ENCODE measurements at places on chromosomes 3 and 15.

DNA sequence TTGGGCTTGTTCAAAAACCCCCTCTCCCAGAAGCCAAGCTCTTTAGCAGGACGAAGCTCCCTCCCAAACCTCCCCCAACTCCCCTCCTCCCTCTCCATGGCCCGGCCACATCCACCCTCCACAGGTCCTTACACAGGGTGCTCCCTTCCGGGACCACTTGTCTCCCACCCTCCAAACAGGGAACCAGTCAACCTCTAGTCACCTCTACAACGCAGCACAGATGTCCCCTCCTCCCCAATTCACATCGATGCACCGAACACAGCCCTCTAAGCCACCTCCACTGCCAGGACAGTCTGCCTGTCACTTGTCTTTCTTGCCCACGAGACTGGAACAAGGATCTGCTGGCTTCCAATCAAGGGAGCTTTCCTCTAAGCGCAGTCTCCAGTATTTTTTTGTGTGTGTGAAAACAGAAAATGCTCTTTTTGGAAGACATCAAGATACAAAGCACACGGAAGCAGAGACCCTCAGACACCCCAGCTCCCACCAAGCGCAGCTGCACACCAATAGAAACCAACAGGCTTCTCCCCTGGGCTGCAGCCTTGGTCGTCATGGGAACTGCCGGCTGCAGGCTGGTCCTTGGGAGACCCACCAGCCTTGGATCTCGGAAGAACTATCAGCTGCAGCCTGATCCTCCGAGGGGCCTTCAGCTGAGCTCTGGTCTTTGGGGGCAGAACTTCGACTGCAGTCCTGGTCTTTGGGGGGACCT is 26.5 kb downstream of the IQSEC1 start:
- DNase-seq = no peak

GRCh38 chr3:112617285-112617684 is 23.7 kb downstream of the CCDC80 start:
- DNase-seq = no peak

- no peak for DNase-seq
Measured at GRCh38 chr3:38354588-38355330, 8.2 kb downstream of the XYLB start.

GRCh38 chr3:14461748-14462324 is 59.4 kb downstream of the SLC6A6 start:
- DNase-seq = peak; percentile 28

DNA sequence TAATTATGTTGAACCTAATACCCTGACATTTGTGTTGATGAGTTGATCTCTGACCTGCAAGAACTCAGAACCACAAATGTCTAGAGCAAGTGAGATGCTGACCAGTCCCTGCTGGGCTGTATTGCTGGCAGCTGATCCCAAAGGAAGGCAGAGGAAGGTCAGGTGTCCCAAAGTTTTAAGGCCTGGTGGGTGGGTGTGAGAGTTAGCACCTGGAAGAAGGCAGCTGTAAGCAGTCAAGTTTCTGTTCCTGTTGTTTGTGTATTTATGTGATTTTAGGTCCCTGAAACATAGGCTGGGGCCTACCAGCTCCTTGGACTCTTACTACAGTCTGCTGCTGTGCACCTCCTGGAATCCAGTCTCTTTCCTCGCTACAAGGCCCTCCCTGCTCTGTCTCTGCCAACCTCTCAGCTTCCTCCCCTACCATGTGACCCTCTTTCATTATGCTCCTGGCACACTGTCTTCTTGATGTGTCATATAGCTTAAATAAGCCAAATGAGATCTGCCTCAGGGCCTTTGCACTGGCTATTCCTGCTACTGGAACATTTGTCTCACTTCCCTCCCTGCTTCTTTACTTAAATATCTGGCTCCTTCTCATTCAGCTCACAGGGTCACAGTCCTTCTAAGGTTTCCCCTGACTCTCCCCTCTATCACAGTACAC is 31.0 kb upstream of the ATOSA start:
- DNase-seq = peak; percentile 16

DNA sequence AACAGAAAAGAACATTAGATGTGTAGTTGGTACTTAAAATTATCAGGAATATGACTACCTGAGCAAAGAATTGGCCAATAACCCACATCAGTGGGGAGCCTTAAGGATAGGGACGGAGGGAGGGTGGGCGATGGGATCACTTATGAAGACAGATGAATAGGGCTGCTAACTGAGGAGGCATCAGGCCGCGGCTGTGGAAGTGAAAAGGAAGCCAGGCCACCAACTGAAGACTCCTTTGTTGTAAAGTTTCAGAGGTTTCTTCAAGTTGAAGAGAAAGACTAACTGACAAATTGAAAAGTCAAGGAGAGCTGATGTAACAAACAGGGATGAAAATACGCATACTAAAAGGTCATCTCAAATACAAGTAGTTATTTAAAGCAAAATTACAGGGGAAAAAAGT is 135.6 kb upstream of the BHLHE40 start:
- no peak for DNase-seq

DNA sequence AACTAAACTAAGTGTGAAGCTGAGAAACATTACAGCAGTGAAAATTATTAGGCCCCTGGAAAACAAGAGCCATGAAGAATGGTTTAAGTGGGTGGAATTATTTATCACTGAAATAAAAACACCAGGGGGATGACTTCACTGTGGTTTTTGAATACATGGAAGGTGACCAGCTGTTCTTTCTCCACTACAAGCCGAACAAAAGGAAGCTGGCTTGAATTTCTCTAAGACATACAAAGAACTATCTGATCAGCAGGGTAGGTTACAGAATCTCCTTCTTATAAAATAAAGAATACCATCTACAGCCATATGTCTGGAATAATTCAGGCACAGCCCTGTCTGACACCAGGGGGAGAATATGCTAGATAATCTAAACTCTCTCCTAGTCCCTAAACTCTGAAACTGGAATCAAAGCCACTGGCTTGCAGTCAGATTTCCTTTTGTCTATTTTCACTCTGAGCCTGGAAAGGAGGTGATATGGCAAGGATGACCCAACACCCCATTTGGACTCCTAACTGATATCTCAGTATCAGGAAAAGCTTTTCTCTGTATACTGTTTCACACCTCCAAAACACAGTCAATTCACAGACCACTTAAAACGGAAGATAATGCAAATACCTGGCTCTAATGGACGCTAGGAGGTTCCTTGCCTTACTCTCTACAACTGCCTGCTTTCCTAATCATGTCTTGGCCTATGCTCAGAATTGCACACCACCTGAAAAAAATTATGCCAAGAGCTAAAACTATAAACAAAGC is 31.2 kb downstream of the SPATA12 start:
- no peak for DNase-seq

DNA sequence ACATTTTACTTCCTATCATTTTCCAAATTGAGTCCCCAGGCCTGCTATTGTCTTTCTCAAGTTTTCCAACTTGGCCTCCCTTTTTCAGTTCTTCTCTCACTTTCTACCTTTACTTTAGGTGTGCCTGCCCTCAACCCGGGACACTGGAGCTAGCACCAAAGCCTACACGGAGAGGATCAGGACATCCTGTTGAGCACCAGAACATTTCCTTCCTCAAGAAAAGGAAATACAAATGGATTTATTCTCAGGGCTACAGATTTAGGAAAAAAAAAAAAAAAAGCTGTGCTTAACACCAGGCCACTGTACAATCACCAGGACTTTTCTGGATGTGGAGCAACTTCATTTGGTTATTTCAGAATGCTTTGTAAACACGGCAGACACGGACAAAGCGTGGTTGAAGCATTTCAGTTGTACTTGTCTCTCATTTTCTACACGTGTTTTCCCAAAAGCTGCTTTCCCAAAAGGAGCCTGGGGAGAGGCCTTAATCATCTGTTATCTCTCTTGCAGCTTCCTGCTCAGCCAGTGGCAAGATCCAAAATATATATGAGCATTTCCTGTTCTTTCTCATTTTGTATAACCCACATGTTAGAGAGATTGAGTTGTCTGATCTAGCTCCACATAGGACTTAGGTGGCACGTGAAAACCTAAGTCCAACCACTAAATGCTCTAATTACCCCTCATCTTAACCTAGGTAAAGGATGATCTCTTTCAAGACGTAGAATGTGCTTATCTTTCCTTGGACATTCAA is 15.5 kb upstream of the ATP1B3 start:
- DNase-seq = no peak

GRCh38 chr3:123076112-123076495 is 9.3 kb downstream of the PDIA5 start:
- DNase-seq = no peak

GRCh38 chr3:101120039-101120438 is 126.8 kb upstream of the ABI3BP start:
- DNase-seq = no peak

GRCh38 chr3:150681057-150681456 is 22.7 kb downstream of the ERICH6 start:
- DNase-seq = no peak

GRCh38 chr3:105101603-105102002 is 265.1 kb upstream of the ALCAM start:
- DNase-seq = no peak

DNA sequence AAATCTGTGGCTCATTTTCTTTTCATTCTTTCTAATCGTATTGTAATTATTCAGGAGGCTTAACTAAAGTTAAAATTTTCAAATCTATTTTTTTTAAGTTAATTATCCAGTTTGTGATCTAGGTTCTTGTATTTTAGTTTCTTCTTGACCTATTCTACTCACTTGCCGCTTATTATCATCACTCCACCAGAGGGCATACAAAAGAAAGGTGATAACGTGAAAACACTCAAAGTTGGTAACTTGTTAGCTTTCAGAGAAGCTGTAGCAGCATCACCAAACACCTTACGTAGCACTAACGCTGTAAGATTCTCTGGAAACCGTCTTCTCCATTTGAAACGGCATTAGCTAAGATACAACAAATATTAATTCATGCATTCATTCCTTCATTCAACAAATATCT is 4.8 kb downstream of the GNB4 start:
- no peak for DNase-seq

DNA sequence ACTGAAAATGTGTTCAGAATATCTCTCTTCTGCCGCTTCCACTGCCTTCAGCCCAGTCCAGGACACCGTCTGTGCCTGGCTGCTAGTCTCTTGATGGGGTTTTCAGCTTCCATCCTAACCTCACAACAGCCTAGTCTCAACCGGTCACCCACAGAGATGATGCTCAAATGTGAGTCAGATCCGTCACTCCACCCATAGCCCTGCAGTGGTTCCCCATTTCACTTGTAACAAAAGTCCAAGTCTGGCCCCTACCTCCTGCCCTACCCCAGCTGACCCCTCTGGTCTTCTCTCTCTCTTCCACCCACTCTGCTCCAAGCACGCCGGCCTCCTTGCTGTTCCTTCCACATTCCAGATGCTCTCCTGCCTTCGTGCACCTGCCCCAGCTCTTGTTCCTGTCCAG is 68.1 kb downstream of the PPARG start:
- DNase-seq = no peak

GRCh38 chr3:27960133-27960532 is 238.0 kb upstream of the EOMES start:
- DNase-seq = no peak

All from activated CD4-positive, alpha-beta T cell treated with anti-CD3 and anti-CD28 coated beads for 48 hours (primary cell).